ENCODE measurements at places on chromosomes 3 and 15.

- no peak for DNase-seq
Measured at GRCh38 chr3:156217674-156218352, 97.4 kb downstream of the KCNAB1 start.

GRCh38 chr3:187689984-187690383 is 12.4 kb downstream of the RTP2 start:
- DNase-seq, result no peak

DNA sequence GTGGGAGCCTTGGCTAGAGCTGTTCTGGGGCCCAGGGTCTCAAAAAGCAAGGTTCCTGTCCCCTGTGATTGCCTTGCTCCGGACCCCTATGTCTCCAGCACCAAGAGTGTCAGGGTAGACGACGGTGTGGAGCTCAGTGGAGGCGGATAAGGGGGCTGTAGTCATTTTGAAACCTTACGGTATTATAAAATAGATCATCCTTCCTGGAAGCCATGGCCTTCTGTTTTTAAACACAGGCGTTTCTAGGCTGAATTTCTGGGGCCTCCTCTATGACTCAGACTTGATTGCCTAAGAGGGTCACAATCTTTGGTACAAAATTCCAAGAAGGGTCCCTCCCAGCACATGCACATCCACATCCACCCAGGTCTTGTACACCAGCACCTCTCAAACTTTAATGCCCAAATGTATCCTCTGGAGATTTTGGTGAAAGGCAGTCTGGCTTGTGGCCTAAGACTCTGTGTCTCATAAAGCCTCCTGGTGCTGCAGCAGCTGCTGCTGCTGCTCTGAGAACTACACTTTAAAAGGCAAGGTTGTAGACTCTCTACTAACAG is 70.5 kb upstream of the XCR1 start:
- DNase-seq, result no peak

DNA sequence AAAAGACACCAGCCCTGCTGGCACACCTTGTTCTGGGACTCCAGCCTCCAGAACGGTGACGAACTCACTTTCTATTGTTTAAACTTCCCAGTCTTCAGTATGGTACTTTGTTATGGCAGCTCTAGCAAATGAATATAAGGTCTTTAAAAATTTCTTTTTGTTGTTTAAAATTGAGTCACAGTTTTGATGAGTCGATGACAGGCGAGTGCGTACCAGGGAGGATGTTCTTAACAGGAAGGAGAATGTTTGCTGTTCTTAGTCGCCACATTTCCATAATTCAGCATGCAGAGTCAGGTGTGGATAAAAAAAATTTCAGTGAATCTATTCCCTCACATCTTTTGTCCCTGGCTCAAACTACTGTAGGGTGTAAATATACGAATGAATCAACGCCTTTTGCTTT is 12.4 kb downstream of the DNASE1L3 start:
- DNase-seq, result no peak

- no peak for DNase-seq
Measured at GRCh38 chr15:92527197-92527596, 128.4 kb downstream of the FAM174B start.

DNA sequence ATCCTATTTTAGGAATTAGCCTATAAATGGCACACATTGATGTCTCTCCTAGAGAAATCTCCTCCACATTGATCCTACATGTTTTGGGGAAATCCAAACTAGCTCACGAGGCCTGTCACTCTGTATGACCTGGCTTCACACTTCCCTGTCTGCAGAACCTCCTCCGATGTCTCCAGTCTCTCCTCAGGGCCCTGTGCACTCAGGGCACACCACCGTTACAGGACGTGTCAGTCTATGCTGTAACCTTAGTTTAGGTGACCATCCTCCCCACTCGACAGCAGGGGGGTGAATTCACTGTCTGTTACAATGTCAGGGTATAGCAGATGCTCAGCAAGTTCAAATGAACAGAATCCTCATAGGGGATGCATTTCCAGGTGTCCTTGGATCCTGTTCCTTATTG is 249.1 kb downstream of the OCA2 start:
- DNase-seq, result no peak

- no peak for DNase-seq
Measured at GRCh38 chr3:85535517-85535916, 576.7 kb downstream of the CADM2 start.

- DNase-seq, result no peak
Measured at GRCh38 chr3:161879470-161879869, 382.9 kb downstream of the OTOL1 start.

DNA sequence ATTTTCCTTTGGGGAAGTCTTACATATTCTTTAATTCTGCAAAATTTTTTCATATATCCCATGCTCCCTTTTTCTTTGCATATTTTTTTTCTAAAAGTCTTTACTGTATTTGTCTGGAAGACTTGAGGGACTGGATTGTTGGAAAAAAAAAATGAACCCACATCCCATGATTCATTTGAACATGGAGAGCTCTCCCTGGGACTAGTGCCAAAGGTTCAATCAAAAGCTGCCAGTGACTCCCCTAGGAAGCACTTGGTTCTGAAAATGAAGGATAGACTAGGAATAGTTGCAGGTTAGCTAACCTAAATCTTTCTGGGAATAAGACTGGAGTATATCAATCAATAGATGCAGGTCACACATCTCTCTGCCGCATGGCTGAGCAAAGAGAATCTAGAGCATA is 16.4 kb upstream of the BNC1 start:
- no peak for DNase-seq

- DNase-seq, result peak; percentile 55
Measured at GRCh38 chr3:128343287-128344051, 123.2 kb downstream of the DNAJB8 start.

- no peak for DNase-seq
Measured at GRCh38 chr15:81097890-81098280, 36.2 kb upstream of the CFAP161 start.

DNA sequence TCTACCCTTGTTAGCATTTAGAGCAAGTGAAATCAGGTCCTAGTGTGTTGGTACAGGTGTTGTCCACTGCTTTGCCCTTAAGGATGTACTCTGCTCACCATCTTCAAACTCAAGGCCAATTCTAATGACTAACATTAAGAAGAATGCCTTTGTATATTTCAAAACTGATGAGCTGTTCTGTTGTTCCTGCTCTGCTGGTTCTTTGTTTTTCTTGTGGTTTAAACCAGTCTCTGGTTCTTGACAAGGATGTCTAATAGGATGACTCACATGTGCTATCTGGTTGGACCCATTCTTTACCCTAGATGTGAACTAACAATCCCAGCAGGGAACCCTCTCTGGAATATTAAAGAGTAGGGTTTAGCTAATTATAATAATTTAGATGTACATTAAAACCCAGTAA is 17.3 kb downstream of the ABHD5 start:
- DNase-seq, result no peak

GRCh38 chr3:17481116-17481515 is 261.3 kb downstream of the TBC1D5 start:
- DNase-seq, result no peak

DNA sequence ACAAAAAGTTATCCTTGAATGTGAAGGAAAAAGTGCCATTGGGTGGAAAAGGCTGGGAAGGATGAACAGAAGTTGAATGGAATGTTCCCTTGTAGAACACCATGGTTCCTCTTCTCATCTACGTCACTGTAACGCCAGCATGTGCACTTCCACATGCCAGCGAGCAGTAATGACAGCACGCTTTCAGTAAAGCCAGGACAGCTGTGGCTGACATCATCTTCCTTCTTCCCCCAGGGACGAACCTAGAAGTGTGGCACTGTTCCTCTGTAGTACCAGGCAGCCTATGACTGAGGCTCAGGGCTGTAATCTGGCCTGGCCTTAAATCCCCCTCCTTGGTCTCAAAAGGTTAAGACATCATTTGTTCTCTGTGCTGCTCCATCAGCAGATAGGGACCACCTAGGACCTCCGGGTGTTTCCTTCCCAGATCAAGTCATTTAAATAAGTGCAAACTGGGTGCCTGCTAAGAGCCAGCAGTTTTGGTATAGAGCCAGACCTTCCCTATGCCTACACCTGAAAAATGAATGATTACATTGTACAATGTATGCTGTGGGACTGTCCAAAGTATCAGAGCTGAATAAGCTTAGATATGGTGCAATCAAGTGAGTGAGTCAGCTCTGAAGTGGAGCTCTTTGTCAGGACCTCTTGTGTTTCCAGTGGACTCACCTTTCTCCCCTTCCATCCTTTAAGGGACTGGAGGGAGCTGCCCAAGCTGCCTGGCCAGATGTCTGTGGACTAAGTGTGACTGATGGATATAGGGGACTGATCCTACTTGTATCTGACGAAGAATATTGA is 5.6 kb upstream of the SRPRB start:
- no peak for DNase-seq

GRCh38 chr15:39269821-39270220 is 311.1 kb upstream of the THBS1 start:
- no peak for DNase-seq

DNA sequence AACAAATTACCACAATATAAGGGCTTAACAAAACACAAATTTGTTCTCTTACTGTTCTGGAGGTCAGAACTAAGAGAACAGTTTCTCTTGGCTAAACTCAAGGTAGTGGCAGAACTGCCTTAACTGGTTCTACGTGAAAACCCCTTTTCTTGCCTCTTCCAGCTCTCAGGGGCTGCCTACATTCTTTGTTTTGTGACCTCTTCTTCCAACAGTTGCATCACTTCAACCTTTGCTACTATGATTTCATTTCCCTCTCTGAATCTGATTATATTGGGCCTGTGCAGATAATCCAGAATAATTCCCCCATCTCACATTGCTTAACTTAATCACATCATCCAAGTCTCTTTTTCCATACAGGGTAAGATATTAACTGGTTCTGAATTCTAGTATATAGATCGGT is 624.6 kb downstream of the ZPLD1 start:
- DNase-seq, result no peak

GRCh38 chr3:24673596-24673995 is 178.9 kb upstream of the THRB start:
- no peak for DNase-seq

DNA sequence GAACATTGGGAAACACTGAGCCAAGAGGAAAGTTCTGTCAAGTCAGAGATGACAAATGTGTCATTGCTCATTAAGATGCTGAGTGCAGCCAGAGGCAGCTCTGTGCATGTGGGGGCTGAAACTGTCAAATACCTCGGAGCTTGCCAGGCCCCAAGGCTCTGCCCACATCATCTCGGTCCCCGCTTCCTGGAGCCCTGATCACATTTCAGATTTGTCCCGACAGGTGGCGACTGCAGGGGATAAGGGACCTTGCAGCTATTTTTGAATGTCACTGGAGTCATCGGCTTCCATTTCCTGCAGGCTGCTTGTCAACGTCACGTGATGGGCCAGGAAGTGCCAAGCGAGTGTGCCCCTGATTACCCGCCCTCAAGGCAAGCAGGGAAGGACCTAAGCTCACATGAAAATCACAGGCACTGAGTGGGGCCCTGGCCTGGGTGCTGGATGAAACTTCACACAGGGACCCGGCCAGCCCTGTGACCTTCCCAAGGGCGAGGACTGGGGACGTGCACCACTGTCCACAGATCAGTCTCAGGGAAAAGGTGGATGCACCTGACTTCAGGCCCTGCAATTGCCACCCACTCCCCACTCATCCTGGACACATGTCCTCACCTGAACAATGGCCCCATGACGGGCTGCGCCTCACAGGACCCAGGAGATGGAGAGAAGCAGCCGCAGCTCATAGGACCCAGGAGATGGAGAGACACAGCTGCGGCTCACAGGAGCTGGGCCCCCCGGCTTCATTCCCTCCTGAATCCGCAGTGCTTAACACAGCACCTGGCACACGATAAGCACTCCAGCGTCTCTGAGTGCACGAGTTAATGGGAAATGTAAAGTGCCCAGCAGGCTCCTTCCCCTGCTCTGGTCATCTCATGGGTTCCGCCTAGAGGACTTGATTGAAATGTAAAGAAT is 73.4 kb downstream of the NUP210 start:
- DNase-seq, result no peak

DNA sequence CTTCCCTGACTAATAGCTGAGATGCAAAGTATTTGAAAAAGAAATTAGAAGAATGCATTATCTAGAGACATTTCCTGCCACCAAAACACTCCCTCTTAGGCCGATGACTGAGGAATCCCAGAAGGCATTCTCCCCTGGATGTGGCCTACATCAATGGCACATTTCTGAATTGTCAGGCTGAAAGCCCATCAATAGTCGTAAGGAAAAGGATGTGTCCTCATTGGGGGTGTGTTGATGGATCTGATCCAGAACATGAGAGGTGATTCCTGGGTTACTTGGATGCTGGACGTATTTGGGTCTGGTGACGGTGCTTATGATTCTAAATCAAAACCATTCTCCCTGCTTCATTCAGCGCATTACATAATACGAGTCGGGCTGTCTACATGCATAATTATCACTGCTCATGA is 216.9 kb upstream of the CDIN1 start:
- no peak for DNase-seq

GRCh38 chr3:23815879-23816278 is 10.1 kb downstream of the UBE2E1 start:
- no peak for DNase-seq

DNA sequence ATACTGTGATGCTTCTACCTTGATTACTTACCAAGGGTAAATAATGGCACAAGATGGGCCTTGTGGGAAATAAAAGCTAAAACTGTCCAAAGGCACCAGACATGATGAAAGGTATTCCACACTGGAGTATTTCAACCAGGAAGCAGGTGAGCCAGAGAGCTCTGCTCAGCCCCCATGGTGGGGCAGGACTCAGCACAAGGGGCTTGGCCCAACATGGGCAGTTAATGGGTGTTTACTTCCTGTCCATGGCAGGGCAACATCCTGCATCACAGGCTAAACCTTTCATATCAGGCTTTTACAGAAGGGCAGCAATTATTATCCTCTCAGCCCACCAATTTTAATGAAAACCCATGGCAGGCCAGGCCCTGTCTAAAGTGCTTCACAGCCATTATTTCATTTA is 38.2 kb downstream of the MAGI1 start:
- DNase-seq, result no peak

DNA sequence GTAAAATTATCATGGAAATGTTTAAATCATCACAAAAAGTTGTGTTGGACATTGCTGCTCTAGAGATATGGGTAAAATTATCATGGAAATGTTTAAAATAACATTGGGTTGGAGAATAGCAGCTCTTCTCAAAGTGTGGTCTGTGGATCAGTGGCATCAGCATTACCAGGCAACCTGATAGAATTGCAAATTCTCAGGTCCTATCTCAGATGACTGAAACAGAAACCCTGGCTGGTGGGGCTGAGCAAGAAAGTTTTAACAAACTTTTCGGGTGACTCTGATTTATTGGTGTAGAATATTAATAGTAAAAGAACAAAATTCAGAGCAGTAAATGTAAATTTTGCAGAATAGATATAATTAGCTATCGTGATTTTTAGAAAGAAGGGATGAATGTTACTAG is 28.9 kb downstream of the NXPE3 start:
- no peak for DNase-seq

- DNase-seq, result no peak
Measured at GRCh38 chr3:114551770-114552526, 258.1 kb downstream of the TIGIT start.

- DNase-seq, result no peak
Measured at GRCh38 chr3:127204841-127205582, 12.1 kb downstream of the PRR23E start.

GRCh38 chr15:67105065-67105951 is 39.9 kb downstream of the SMAD3 start:
- no peak for DNase-seq

GRCh38 chr15:41017066-41017735 is 63.9 kb downstream of the CHAC1 start:
- DNase-seq, result no peak
